ENCODE measurements at places on chromosomes 16 and 17.

GRCh38 chr16:66121466-66121865 is 245.0 kb upstream of the CDH5 start:
- DNase-seq: no peak

GRCh38 chr16:85286066-85286831 is 174.0 kb upstream of the CIBAR2 start:
- DNase-seq: no peak

DNA sequence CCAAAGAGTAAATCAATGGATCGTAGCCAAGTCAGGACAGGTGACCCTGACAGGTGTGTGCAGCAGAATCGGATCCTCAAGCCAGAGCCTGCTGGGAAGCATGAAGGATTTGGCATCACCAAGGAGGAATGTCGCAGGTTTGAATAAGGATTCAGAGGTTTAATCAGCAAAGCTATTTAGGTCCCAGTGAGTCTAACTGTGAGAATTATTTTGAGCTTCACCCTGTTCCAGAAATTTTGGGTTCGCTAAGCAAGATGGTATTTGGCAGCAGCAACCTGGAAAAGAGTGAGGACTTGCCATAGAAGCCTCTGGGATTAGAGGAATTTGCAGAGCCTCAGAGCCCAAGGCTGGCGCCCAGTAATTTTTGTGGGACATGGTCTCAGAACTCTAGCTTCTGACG is 173.0 kb downstream of the CCDC182 start:
- DNase-seq: no peak

DNA sequence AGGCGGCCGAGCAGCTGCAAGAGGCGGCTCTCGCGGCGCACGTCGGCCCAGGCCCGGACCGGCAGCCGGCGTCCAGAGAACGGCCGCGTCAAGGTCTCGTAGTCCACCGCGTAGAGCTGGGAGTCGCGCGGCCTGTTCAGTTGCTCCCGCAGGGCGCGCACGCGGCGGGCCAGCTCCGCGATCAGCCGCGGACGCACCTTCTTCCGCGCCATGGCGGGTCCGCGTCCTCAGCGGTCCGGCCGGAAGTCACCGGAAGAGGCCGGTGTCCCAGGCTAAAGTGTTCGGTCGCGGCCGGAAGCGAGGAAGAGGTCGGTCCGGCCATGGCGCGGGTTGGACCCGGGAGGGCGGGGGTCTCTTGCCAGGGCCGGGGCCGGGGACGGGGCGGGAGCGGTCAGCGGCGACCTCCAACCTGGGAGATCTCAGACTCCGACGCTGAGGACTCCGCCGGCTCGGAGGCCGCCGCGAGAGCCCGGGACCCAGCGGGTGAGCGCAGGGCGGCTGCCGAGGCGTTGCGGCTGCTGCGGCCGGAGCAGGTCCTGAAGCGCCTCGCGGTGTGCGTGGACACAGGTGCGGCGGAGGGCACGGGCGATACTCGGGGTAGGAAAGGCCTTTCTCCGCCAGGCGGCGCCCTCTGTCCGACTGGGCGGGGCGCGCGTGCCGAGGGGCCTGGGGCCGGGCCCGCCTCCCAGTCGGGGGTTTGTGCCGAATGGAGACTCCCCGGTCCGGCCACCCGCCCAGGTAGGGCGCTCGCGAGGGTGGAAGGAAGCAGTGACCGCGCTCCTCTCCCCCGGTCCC is at the start of gene MRPS34:
TSS of gene MRPS34 (minus strand) at position 227 of the 795 bp plus-strand sequence. CDS start at position 212, 15 bp downstream.
- peak; percentile 79 for DNase-seq

DNA sequence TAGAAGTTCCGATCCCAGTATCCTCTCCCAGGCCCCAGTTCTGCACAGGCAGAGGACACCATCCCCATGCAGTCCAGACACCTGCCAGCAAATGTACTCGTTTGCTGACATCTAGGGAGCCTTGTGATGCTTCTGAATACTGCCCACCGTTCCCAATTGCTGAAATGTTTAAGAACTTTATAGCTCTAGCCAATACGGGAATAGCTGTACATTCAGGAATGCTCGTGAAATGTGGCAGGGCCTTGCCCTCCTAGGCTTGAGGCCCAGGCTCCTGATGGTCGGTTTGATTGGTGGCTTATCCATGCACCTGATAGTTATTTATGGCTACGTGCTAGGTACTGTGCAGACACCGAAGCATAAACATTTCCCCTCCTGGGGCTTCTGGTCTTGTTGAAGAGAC is 255.5 kb downstream of the PRKCA start:
- DNase-seq: no peak

DNA sequence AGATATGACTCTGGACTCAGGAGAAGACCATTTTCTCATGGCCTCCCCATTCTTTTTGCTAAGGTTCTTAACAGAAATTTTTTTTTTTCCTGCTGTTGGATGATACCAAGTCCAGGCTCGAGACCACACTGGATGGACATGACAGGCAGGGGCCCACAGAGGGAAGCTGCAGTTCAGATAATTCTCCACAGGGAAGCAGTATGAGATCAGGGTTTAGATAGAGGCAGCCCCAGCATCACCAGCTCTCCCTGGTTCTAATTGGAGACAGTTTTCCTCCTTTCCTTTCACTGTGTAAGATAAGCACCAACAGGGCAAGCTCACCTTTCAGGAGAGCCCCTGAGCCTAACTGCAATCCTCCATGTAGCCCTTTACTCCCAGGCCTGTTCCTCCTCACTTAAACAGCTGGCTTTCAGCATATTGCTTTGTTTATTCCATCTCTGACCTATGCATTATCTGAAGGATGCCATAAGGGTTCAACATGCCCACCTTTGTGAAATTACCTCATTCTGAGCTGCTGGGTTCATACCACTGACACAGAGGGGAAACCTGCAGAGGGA is 108.1 kb downstream of the SNX11 start:
- DNase-seq: no peak

GRCh38 chr17:65356536-65356935 is 204.9 kb downstream of the AXIN2 start:
- no peak for DNase-seq

DNA sequence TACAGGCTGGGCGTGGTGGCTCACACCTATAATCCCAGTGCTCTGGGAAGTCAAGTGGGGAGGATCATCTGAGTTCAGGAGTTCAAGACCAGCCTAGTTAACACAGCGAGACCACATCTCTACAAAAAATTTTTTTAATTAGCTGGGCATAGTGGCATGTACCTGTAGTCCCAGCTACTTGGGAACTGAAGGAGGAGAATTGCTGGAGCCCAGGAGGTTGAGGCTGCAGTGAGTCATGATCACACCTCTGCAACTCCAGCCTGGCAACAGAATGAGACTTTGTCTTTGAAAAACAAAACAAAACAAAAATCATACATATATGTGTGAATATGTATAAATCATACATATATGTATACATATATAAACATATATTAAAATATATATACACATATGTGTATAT is 54.1 kb upstream of the MARCHF10 start:
- DNase-seq: no peak

DNA sequence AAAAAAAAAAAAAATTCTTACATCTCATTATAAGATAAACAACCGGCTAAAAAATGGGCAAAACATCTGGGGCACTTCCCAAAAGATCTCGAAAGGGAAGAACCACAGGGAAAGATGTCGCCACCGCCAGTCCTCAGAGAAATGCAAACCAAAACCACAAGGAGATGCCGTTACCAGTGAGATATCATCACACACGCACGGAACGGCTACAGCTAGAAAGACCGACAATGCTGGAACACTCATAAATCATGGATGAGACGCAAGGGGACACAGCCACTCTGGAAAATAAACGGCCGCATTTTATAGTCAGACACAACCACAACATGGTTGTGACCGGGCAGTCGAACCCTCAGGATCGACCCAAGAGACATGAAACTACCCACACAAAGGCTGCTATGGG is 24.5 kb downstream of the WDR45B start:
- DNase-seq: no peak

DNA sequence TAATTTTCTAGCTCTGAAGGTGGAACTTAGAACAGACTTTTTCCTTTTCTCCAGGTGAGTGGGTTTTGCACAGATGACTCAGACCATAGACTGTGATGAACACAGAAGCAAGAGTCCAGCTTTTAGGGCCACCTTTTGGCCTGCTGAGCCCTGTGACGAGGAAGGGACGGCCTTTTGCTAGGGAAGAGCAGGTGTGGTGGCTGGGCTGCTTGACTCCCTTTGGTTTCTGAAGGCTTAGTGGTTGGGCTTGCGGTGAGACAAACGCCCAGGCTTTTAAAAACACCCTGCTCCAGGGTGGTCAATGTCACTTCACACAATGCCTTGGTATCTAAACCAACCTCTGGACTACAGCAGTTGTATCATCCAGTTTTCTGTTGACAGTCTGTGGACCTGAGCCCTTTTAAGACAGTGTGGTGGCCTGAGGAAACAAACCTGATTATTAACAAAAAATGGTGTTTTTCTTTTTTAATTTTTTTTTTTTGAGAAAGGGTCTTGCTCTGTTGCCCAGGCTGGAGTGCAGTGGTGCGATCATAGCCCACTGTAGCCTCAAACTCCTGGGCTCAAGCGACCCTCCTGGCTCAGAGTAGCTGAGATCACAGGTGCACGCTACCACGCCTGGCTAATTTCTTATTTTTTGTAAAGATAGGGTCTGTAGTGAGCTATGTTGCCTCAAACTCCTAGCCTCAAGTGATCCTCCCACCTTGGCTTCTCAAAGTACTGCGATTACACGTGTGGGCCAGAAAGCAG is 134.0 kb downstream of the SNX29 start:
- no peak for DNase-seq

DNA sequence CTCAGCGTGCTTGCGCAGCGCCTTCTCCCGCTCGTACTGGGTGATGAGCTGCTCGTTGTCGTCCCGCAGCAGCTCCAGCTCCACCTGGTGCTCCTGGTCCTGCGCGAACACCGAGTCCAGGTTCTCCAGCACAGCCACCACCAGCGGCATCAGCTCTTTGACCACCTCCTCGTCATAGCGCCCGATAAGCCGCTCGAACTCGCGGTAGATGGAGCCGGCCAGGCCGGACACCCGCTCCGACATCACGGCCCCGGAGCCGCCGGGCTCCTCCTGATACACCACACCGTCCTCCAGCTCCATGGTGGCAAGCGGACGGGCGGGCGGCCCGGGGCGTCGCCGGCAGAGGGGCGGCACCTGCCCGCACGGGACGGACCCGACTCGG is 320 bp downstream of the SPAG9 start:
- DNase-seq: no peak

- DNase-seq: no peak
Measured at GRCh38 chr17:58379511-58379824, 27.5 kb upstream of the SUPT4H1 start.
